ENCODE measurements at places on chromosomes 7 and 10.

DNA sequence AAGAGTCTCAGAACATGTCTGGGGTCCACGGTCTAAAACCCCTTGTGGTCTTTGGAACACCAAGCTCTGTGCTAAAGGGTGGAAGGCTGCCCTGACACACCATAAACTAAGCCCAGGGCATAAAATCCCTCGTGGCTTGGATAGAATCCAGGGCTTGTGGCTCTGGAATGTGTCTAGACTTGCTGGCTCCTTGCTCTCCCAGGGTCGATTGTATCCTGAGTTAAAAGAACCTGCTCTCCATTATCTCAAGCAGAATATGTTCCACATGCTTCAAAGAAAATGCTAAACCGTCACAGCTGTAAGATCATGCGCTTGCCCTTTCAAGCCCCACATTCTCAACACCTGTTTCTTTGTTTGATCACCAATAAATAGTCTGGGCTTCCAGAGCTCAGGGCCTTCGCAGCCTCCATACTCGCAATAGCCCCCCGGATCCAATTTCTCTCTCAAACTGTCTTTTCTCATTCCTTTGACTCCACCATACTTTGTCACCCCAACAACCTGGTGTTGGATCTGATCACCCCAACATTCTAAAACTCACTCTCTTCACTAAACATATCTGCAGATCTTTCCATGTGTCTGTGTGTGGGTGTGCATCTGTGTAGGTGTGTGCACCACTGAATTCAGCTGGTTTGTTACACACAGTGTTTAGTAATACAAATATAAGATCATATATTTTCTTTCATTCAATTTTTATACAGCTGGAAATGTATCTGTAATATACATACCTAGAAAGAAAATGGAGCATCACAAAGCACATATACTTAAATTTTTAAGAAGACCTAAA, 238.5 kb downstream of the ZMYND11 start:
- DNase-seq = no peak

DNA sequence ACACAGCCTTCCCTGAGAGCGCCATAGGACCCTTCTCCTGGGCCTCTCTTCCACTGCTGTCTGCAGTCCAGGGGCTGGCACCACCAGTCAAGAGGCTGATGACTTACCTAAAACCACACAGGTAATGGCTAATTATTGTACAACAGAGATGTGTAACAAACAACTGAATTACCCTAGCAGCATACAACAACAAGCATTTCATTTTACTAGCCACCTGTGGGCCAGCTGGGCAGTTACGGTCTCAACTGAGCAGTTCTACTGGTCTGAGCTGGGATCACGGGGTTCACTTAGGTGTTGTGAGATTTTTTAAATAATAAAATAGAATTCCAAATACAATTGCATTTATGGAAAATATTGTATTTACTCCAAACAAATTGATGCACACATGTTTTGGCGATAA, 431.9 kb downstream of the TNS3 start:
- no peak for DNase-seq

DNA sequence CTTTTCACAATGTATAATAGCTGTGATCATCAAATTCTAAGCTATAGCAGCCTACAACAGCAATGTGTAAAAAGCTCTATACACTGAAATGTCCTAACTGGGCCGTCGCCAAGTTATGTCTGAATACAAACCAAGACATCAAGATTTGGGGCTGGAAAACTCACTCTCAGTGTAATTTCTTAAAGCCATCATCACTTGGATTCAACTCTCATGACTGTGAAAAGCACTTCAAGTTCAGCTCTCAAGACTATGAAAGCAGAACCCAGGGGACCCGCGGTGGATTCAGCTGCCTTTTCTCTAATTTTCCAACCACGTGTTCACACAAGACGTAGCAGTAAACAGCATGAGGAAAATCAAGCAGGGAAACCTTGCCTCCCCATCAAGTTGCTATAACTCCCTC, 15.8 kb upstream of the ZNRF2 start:
- DNase-seq = no peak

DNA sequence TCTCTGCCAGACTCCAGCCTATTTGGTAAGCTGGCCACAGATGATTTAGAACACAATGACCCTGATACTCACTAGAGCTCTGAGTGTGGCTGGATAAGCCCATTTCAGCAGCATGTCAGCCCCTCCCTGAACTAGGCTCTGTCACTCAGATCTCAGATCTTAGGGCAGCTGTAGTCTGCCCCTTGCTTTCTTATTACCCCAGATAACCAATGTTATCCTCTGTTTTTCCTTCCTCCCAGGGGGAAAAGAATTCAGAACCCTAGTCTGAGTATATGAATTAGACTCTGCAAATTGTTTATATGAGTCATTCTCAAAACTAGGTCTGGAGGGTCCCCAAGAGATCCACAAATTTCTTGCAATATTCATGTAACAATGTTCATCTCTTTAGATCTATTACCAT, 286.2 kb downstream of the KCNMA1 start:
- DNase-seq = no peak

Data from activated effector memory CD4-positive, alpha-beta T cell treated with anti-CD3 and anti-CD28 coated beads, Interleukin-2, amount 50 U/mL, for 16 hours (primary cell).